ENCODE measurements at places on chromosomes 4 and X.

- DNase-seq: no peak
These were observed 2.7 kb downstream of the SLC38A5 start for GRCh38 chrX:48467281-48467761.

- DNase-seq: no peak
These were observed 21.8 kb downstream of the TXLNG start for GRCh38 chrX:16807976-16808542.

DNA sequence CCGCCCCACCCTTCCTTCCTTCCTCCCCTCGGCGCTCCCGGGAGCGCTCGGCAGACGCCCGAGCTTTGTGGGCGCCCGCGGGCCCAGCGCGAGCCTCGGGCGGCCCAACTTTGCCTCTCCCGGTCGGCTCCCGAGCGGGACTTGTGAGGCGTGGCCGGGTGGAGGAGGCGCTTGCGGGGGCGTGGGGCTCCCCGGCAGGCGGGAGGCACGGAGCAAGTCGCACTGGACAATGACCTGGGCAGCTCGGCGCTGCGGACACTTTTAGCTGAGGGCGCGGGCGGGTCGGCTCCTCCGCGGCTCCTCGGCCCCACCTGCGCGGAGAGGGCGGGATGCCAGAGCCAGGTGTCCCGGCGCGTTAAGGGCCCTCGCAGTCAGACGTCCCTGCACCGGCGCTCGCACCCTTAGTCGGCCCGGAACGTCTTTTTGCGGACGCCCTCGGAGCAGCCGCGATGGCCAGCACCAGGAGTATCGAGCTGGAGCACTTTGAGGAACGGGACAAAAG is 385 bp downstream of the DCLK2 start:
- no peak for DNase-seq

DNA sequence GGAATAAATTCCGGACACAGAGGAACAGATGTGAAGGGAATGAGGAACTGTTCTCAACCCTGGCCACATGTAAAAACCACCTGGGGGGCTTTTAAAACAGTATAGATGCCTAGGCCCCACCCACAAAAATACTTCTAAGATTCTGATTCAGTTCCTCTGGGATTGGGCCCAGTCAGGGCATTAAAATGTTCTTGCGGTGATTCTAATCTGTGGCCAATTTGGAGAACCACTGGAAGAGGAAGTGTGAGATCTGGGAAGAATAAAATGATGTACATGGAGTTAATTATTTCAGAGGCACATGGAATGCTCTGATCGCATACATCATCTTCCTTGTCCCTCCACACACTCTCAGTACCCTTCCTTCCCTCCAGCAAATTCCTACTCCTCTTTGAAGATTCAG is 192.2 kb downstream of the APBB2 start:
- no peak for DNase-seq

- no peak for DNase-seq
These were observed 605 bp upstream of the CDKL2 start for GRCh38 chr4:75630937-75631329.

- no peak for DNase-seq
These were observed 34.7 kb downstream of the ERVMER34-1 start for GRCh38 chr4:52716364-52717151.

- no peak for DNase-seq
These were observed 3.4 kb upstream of the FAM3A start for GRCh38 chrX:154519389-154519788.

GRCh38 chr4:74414149-74414809 is 30.7 kb upstream of the AREG start:
- no peak for DNase-seq

GRCh38 chr4:71009890-71010588 is 16.6 kb downstream of the DCK start:
- no peak for DNase-seq

DNA sequence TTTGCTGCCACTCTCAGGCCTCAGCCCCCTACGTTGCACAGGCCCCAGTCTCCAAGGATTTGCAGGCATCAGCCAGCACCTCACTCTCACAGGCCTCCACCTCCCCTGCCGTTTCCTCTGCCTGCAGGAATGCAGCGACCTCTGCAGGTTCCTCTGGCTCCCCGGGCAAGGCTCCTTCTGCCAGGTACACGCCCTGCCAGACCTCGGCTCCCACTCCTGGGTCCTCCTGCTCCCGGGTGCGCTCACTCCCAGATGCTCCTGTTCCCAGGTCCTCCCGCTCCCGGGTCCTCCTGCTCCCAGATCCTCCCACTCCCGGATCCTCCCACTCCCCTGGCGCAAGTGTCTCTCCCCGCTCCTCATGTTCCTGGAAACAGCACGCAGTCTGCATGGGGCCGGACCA is 144.4 kb upstream of the RADX start:
- no peak for DNase-seq

DNA sequence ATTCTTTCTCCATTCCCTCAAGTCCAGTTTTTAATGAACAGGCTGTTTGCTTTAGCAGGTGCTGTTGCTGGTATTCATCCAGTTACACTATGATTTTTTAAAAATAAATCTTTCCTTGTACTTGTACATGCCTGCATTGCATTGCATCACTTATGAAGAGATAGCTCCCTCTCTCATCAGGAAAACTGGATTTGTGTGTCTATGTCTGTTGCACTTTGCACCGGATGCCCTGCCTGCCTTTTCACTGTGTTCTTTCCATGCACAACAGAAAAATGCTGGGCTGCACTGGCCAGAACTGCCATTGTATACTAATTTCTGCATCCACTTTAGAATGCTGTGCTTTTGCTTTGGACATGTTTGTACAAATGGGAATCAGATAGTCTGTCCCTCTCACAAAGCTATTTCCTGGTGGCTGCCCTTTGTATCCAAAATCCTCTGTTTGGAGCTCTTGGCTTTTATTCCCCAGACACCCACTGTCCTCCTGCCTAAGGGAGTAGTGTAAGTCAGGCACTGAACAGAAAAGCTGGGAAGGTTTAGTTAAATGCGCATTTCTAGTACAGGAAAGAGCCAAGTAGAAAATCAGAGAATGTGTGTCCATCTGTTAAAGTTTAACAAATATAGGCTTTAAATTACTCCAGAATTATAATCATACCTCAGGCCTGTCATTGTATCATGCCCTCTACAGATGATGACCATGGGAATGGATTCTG is 119.1 kb downstream of the MBNL3 start:
- DNase-seq: no peak

DNA sequence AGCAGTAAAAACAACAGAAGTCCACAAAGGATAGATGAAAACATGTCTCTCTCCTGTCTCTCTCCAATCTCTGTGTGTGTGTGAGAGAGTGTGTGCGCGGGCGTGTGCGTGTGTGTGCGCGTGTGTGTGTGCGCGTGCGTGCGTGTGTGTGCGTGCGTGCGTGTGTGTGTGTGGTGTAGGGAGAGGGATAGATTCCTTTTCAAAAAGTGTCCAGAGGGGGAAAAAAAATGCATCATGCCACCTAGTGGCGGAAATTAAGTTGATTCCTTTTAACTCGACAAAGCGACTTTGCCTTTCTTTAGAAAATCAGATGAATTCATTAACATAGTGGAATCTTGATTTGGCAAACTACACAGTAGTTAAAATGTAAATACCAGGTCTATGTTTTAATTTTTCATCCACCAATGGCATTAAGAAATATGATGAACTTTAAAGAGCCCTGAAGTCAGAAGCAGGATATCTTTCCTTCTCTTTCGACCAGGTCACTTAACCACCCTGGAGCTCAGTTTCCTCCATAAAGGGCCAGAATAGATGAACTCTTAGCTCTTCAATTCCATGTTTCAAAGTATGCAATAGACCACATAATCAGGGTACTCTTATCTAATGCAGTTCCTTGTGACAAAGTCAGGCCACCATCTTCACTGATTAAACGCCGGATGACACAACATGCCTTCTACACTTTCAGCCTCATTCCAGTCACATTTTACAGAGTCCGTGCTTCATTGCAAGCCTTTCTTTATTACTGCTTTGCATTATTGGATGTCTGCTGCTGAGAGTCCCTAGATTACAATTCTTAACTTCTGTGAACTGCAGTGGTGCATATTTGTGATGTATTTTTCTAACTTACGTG is 162.8 kb downstream of the FBXO8 start:
- peak; percentile 22 for DNase-seq

GRCh38 chrX:40632199-40632598 is 9.0 kb downstream of the MPC1L start:
- no peak for DNase-seq

DNA sequence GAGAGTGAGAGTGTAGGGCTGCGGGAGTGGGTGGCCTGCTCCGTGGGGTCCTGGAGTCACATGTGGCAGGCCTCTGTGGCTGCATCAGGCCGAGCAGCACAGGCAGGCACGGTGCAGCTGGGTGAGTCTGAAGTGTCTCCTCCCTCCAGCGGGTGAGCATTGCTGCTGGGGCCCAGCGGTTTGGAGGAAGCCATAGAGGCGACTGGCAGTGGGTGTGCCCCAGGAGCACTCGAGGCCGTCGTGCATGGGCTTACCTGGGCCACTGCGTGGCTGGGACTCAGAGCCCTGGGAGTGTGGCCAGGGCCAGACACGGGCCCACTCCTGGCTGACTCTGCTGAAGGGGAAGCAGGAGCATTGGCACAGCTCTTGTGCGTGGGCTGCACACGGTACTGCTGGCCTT is 10.6 kb downstream of the ZNF185 start:
- no peak for DNase-seq

- no peak for DNase-seq
These were observed 20.1 kb downstream of the GPR143 start for GRCh38 chrX:9745417-9746115.

- no peak for DNase-seq
These were observed 3.7 kb downstream of the EREG start for GRCh38 chr4:74368596-74368995.

DNA sequence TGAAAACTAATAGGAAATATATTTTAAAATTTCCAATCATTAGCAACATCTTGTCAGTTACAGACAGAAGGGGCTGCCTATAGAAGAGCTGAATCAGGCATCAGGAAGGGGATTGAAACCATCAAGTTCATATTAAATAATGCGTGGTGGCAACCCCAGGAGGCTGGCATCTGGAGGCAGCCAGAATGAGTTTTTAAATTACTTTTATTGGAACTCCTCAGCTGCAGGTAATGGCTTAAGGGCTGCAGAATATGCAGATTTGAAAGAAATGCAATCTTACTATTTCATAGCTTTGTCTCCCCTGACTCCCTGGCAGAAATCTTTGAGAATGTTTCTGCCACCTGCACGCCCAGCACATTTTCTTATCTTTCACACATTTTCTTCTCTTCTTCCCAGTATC is 711.6 kb downstream of the PCDH19 start:
- no peak for DNase-seq

DNA sequence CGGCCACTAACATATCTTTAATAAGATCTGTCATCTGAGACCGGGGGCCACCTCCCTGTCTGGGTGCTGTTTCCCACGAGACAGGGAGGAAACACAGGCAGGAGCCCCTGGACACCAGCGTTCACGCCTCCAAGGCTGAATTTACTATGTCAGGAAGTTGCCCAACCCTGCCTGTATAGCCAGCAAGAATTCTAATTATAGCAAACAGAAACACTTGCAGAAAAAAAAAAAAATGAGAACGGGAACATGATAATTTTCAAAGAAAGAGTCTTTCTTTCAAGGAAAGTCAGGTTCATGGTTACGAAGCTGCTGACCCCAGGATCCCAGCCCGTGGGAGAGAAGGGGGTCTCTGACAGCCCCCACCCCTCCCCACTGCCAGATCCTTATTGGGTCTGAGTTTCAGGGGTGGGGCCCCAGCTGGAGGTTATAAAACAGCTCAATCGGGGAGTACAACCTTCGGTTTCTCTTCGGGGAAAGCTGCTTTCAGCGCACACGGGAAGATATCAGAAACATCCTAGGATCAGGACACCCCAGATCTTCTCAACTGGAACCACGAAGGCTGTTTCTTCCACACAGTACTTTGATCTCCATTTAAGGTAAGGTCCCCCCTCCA is at the start of gene IL3RA:
TSS of gene IL3RA (plus strand) at position 455 of the 613 bp plus-strand sequence. CDS start 4,981 bp downstream, outside the sequence.
- no peak for DNase-seq

DNA sequence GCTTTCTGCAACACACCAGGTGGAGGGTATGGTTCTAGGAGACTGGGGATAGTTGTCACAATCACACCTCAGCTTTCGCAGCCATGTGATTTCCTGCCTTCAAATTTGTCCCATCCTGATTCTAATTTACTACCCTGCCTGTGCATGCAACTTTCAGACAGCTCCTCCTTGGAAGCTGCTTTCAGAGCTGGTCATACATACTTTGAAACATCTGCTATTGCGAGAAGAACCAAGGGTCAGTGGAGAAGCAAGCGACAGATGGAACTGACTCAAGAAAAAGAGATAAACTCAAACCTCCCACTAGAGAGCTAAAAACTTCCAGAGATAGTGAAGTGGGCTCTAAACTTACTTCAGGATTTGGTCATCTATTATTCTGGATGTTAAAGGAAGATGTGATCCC is 381.7 kb upstream of the FGF13 start:
- no peak for DNase-seq
